ENCODE measurements at places on chromosomes 6 and 20.

DNA sequence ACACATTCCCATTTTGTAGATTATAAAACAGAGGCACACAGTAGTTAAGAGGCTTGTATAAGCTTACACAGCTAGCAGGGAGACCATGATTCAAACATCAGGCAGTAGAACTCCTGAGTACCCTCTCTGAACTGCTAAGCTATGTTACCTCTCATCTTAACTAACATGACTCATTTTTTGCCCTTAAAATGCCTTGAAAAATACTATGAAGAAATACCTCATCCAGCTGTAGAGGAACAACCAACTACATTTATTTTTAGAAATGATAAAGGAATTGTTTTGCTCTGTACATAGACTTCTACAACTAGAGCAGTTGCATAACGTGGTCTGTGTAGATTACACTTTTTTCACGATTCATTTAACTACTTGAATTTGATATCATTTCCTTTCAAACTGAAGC lies 102.1 kb downstream of the FLRT3 start:
- DNase-seq, result no peak

DNA sequence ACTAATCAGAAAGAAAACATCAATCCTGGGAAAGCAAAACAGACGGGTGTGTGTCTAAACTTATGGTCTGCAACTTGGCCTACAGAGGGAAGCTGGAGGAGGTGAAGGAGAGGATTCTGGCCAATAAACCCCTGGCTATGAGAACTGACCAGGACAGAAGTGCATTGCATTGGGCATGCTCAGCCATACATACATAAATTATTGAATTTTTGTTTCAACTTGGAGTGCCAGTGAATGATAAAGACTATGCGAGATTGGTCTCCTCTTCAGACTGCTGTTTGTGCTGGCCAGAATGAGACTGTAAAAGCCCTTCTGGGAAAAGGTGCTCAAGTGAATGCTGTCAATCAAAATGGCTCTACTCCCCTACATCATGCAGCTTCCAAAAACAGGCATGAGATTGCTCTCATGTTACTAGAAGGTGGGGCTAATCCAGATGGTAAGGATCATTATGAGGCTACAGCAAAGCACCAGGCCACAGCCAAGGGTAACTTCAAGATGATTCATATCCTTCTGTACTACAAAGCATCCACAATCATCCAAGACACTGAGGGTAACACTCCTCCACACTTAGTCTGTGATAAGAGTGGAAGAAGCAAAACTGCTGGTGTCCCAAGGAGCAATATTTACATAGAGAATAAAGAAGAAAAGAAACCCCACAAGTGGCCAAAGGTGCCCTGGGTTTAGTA lies 17.4 kb downstream of the ADNP start:
- no peak for DNase-seq

- no peak for DNase-seq
Observed at GRCh38 chr20:14790190-14790589, 452.8 kb upstream of the FLRT3 start.

DNA sequence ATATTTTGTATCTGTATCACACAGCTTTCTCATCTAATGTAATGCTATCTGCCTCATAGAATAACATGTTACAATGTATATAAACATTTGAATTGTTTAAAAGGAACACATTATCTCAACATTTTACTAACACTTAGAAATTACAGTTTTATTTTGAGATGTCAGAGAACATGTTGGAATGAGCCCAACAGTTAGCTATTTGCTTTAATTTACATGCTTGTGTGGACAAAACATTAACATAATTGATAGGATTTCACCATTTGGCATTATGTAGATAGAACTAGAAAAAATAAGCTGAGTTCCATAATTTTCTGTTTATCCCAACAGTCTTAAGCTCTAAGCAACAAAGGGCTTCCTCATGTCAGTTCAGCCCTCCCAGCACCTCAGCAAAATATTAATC lies 330.9 kb downstream of the LMBRD1 start:
- no peak for DNase-seq

GRCh38 chr6:14638435-14638905 lies 520.9 kb downstream of the CD83 start:
- DNase-seq, result no peak

- DNase-seq, result no peak
Observed at GRCh38 chr6:111013144-111013915, 31.5 kb downstream of the RPF2 start.

DNA sequence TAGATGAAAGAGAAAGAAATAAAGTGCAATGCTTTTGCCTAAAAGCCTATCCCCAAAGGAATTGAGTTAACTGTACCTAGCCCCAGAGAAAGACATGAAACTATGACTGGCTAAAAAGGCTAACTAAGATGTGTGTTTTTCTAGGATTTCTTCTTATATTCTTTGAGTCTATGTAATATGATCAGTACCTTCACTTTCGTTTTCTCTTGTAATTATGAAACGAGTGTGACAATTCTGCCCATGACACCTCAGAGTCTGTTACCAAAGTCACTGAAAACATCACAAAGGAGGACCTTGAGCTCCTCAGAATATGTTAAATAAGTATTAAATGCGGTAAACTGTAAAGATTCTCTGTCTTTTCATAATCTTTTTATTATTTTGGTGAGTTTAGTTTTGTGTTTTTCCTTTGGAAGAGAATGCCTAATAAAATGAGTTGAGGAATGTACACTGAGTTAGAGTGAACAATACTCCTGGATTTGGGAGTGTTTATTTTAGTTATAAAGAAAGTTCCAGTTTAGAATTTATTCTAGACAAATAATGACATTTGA lies 141.3 kb downstream of the FUT9 start:
- no peak for DNase-seq

DNA sequence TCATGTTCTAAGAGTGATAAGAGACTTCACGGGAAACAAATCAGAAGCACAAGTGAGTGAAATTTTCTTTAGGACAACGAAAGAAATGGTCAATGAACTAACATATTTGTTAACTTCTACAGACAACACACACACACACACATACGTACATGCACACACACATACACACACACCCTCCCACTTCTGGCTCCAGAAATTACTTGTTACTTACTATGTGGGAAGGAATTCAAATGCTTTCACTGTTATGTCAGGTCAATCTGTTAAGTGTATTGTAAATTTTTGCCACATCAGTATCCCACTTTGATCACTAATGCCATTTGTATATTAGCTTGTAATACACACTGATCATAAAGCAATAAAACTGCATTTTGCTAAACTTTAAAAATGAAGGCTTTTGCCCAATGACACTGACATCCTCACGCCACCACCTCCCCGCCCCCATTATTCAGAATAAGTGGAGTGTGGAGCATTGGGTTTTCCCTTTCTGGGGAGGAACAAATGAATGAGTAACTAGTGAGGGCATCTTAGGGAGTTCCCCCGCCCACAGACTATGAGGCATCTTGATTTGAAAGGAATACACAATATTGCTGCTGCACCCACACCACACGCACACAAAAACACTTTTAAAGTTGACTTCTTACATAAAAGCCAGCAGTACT lies 76.2 kb downstream of the ATXN1 start:
- peak; percentile 80 for DNase-seq

- DNase-seq, result no peak
Observed at GRCh38 chr6:29071831-29072723, 15.0 kb downstream of the OR2B3 start.

DNA sequence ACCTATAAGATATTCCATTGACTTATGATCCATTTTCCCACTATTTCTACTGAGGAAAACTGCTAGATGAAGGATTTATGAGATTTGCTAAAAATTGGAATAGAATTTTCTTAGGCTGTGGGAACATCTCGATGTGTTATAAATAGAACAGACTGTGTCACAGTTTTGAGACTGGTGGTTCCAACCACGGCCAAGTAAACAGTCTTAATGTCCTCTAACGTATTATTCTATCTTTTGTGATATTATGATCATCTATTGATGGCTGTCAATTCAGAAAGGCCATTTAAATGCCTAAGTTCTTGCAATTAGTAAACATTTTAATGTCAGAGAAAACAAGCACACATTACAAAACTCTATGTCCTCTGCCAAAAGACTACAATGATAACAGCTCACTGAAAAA lies 71.5 kb upstream of the PLN start:
- DNase-seq, result no peak

Measured in activated T-cell treated with anti-CD3 and anti-CD28 coated beads, Interleukin-2, amount 50 U/mL, for 4 hours (primary cell).